ENCODE measurements at places on chromosomes 11 and 22. TPM values are rescaled to one million over a fixed set of nuclear protein-coding genes. Genes with fewer than 3 reads are reported as not detected.

Gene C11orf16
- total RNA-seq: not detected

Gene KRTAP5-10
- total RNA-seq: not detected

Gene TREH
- not detected for total RNA-seq

Gene FGF3
- total RNA-seq: not detected

Gene PHOX2A
- not detected for total RNA-seq

Gene ARHGAP8
- total RNA-seq: 0.51 TPM

Gene MRPL23
- 22.8 TPM for total RNA-seq

Gene ZC3H12C
- 10.2 TPM for total RNA-seq

Gene CLMP
- 4.8 TPM for total RNA-seq

Gene SLC29A2
- 2.6 TPM for total RNA-seq

Gene GNAZ
- total RNA-seq: 4.9 TPM

Gene UPK3A
- not detected for total RNA-seq

Gene MPEG1
- total RNA-seq: not detected

Gene BET1L
- total RNA-seq: 59.6 TPM

Gene VSTM5
- not detected for total RNA-seq

Gene ESAM
- total RNA-seq: 1.7 TPM

Gene SH3BP1
- total RNA-seq: 2.7 TPM

Gene CALCB
- total RNA-seq: not detected

Gene ISX
- total RNA-seq: not detected

Gene SLC25A45
- total RNA-seq: 11.7 TPM

Gene TRPM5
- not detected for total RNA-seq

Gene IGLL5
- total RNA-seq: not detected

Gene SAA4
- total RNA-seq: not detected

Gene ANO1
- 1.5 TPM for total RNA-seq

Gene GGTLC2
- total RNA-seq: 1.4 TPM

Measured in chondrocyte (in vitro differentiated cells).